Nephron progenitor cell (in vitro differentiated cells): ENCODE measurements at places on chromosomes 16 and 17.

DNA sequence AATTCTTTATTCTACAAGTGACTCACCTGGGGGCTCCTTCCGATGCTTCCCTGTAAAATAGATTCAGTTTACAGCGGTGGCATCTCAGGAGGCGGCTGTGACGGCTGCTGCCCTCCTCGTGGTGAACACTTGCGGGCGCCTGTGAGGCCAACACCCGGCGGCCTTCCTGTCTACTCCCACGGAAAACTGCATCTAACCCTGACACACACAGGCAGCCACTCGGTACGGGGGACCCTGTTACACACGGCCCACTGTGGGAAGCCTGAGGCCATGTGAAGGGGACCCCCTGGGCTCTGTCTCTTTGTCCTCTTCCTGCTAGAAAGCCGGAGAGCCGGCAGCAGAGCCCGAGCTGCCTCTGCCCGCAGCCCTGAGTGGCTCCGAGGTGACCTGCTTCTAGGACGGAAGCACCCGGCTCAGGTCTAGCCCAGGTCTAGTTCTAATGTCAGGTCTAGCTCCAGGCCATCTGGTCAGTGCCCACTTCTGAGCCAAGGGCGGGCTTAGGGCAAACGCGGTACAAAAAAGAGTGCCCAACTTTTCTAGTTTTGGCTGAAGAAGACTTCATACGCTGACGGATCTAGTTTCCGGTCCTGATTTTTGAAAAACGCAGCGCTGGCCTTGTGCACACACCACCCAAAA is 159.4 kb downstream of the ENGASE start:
- peaks cover 12% of the 10 kb centered on the region for H3K27me3 ChIP-seq
- no peak overlapping the region for H3K27ac ChIP-seq
- no peak for DNase-seq
- no peaks in the 10 kb centered on the region for H3K36me3 ChIP-seq
- H3K4me1 ChIP-seq = peaks cover 8% of the 10 kb centered on the region

DNA sequence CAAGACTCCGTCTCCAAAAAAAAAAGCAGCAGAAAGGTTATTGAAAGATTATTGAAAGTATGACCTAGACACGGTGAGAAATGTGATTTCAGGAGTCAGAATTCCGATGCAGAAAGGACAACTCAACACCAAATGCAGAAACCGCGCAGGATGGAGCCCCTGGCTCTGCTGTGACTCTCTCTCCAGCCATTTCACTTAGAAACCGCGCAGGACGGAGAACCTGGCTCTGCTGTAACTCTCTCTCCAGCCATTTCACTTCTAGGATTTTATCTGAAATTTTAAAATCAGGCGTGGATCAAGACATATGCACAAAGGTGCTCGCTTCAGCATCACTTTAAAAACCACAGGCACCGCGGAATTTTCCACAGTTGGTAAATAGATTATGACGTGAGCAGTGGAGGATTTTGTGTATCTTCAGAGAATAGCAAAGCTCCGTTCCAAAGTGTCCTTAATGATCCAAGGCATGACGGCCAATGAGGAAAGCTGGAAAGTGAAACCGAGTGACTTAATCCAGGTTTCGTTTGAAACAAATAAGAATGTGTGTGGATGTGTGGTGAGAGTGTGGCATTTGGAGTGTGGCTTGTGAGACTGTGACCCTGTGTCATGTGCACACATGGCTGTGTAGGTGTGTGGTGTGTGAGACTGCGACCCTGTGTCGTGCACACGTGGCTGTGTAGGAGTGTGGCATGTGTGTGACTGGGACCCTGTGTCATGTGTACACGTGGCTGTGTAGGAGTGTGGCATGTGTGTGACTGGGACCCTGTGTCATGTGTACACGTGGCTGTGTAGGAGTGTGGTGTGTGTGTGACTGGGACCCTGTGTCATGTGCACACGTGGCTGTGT is 9.5 kb downstream of the UTS2R start:
- peaks cover 23% of the 10 kb centered on the region for H3K27me3 ChIP-seq
- H3K27ac ChIP-seq = no peak overlapping the region
- peaks cover 29% of the 10 kb centered on the region for H3K4me1 ChIP-seq
- no peak for DNase-seq

- H3K27me3 ChIP-seq = peaks cover 7% of the 10 kb centered on the region
- no peak overlapping the region for H3K4me3 ChIP-seq
- H3K27ac ChIP-seq = no peak overlapping the region
- H3K36me3 ChIP-seq = peaks cover 52% of the 10 kb centered on the region
Observed at GRCh38 chr17:20302246-20302917, 165.0 kb downstream of the LGALS9B start.

DNA sequence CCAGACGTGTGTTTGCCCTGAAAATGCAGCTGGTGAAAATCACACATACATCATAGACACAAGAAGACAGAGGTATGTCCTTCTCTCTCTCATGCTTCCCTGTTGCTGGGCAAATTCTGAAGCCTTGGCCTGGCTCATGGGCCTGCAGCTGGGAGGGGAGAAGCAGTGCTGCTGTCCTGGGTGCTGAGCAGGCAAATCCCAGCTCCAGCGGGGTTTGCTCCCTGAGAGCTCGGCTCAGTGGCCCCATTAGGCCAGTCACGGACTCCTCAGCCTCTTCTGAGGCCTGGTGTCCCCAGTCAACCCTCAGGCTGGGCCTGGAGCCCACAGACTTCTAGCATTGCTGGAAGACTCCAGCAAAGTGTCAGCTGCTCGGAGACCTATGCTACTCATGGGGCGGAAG is 11.7 kb downstream of the RHBDL3 start:
- no peak overlapping the region for H3K4me3 ChIP-seq
- H3K4me1 ChIP-seq = peaks cover 70% of the 10 kb centered on the region
- peak; percentile 64 for DNase-seq

- no peaks in the 10 kb centered on the region for H3K36me3 ChIP-seq
- DNase-seq = peak; percentile 75
- peak overlapping the region; percentile 78 for H3K27ac ChIP-seq
- H3K27me3 ChIP-seq = peaks cover 11% of the 10 kb centered on the region
- peaks cover 42% of the 10 kb centered on the region for H3K4me1 ChIP-seq
Observed at GRCh38 chr17:40499551-40500189, 1.8 kb downstream of the TNS4 start.

DNA sequence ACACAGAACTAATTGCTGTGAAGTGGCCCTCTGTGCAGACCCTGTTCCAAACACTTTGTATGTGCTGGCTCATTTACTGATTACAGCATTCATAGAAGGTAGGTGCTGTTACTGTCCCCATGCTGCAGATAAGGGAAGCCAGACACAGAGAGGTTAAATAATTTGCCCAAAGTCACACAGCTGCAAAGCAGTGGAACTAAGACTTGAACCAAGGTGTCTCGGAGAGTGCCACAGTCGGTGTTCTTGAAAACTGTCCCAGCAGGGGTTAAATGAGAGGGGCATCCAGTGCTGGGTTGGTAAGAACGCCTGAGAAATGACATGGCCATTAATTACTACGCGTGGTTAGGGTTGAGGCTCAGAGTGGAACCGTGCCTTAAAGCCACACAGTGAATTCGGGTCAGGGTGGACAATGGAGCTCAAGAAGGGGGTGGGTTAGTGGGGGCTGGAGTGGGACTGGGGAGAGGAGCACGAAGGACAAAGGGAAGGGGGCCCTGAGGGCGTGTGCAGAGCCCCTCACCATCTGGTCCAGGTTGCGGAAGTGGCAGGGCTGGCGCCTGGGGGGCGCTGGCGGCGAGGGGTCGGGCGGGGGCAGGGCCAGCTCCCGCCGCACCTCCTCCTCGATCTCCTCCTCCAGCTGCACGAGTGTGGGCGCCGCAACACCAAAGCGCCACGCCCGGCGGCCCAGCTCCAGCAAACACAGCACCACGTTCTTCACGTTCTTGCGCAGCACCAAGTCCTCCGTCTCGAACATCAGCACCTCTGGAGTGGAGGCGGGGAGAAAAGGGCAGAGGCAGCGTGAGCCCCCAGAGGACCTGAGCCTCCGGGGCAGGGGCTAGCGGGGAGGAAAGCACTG is 3.3 kb downstream of the GAS2L2 start:
- peak; percentile 44 for DNase-seq
- peak overlapping the region; percentile 71 for H3K4me3 ChIP-seq
- no peak overlapping the region for H3K27ac ChIP-seq

- H3K27me3 ChIP-seq = peaks cover 16% of the 10 kb centered on the region
- H3K4me3 ChIP-seq = no peak overlapping the region
Observed at GRCh38 chr16:79434771-79435170, 165.8 kb downstream of the MAF start.

DNA sequence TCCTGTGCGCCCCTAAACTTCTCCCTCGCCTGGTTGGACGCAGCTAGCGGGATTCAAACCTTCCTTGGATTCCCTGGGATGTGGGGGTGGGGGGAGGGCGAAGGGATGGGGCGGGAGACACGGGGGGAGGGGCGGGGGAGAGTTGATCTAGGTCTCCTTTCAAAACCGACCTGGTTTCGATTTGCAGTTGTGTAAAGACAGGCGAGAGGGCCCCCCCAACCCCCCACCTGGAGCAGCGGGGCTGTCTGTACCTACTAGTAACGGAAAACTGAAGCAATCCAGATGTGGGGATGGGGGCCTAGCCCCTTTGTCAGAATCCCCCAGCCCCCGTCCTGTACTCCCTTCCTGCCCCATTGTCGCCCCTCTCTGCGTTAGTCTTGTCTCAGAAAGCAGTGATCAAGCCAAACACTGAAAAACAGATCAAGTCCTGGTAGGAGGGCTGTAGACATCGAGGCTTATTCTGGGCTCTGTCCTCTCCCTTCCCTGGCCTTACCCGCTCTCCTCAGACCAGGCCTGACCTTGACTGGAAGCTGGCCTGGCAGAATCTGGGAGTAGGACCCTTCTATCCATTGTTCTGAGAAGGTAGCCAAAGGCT is 902 bp downstream of the DLX4 start:
- H3K36me3 ChIP-seq = no peaks in the 10 kb centered on the region
- DNase-seq = no peak
- H3K27ac ChIP-seq = no peak overlapping the region
- H3K27me3 ChIP-seq = peaks cover 100% of the 10 kb centered on the region

- H3K27ac ChIP-seq = no peak overlapping the region
- H3K4me3 ChIP-seq = peak overlapping the region; percentile 77
- no peak for DNase-seq
- H3K27me3 ChIP-seq = peaks cover 33% of the 10 kb centered on the region
- no peaks in the 10 kb centered on the region for H3K36me3 ChIP-seq
Observed at GRCh38 chr16:85029408-85029784, 1.8 kb downstream of the KIAA0513 start.

- no peak overlapping the region for H3K4me3 ChIP-seq
- H3K4me1 ChIP-seq = peaks cover 10% of the 10 kb centered on the region
Observed at GRCh38 chr17:44000141-44000860, 4.1 kb upstream of the NAGS start.
